ENCODE measurements at places on chromosomes 13 and 19.

DNA sequence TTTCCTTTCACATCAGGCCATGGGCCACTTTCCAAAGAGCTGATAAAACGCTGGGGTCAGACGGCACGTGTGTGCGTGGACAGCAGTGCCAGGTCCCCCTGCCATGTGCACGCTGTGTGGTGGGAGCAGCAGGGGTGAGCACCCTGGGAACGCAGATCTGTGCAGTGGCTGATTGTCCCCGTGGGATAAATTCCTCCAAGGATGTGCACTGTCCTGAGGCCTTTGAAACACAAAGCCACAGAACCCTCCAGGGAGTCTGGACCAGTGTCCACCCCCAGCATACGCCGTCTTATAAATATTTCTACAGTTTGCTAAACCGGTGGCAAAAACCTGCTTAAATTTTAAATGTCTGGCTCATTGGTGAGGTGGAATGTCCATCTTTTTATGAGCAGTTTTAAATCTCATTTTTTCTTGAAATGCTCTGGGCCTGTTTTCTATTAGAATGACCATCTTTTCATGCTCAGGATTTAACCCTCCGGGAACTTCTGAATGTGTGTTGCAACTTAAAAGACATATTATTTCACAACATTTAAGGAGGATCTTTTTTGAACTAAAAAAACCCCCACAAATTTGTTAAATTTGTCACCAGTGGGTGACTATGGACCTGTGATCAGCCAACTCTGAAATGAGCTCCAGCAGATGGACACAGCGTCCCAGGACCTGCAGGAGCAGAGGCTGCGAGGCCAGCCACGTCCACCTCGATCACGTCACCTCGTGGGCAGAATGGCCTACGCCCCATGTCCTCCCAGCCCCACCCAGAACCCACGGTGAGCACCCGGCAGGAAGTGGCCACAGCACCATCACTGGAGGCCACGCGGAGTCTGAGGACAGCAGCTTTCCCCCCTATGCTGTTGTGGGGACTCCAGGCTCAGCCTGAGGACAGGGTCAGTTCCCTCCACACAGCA is 68.6 kb downstream of the RASA3 start:
- DNase-seq, result no peak

DNA sequence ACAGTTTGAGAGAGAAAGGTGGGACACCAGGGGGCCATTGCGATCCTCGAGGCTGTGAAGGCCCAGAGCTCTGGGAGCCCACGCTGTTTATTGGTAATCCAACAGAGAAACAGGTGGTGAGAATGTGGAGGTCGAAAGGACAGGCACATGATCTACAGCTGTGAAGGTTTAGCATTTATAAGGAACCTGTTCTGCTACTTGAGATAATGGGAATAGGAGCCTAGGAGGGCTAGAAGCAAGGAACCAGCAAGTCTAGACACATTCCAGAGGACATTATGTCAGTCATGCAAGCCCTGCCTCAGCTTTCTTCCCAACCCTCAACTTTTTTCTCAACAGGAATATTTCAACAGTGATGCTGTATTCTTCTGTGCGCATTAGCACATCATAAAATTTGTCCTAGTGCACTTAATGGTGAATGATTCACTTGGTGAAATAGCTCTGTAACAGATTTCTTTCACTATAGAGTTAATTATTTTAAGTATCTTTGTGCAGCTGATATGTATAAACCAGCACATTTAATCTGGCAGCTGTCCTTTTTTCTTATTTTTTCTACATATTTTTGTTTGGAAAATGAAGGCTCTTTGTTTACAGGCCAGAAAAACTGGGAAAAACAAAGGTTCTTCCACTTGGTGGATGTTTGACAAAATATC is 25.4 kb downstream of the ZNF90 start:
- DNase-seq, result no peak

DNA sequence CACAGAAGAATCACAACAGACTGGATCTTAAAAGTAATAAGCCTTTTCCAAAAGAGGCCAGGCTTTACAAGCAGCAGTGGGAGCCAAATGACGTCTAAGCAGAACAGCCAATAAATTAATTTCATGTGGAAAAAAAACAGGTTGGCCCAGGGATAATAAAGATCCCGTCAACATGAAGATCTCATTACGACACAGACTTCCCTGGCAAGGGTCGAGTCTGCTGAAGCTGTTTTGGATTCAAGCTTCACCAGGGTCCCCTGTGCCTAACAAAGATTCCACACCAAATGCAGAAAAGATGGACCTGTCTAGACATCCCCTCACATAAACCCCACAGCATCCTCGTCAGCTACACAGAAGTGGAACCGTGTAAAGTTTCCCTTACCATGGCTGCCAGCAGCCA is 215.1 kb upstream of the ZNF507 start:
- no peak for DNase-seq

- DNase-seq, result no peak
These were observed 6.7 kb upstream of the RANBP3 start for GRCh38 chr19:5984600-5984999.

- no peak for DNase-seq
These were observed 24.4 kb downstream of the B3GLCT start for GRCh38 chr13:31224174-31224669.

- no peak for DNase-seq
These were observed 30.0 kb upstream of the ATP12A start for GRCh38 chr13:24650161-24650560.

GRCh38 chr13:112434032-112434431 is 57.9 kb downstream of the SPACA7 start:
- DNase-seq, result no peak

GRCh38 chr13:106911627-106912026 is 343.7 kb upstream of the ARGLU1 start:
- DNase-seq, result no peak

GRCh38 chr13:47418206-47418920 is 521.5 kb upstream of the HTR2A start:
- DNase-seq, result no peak

GRCh38 chr19:15048885-15049541 is at the start of gene CASP14:
CASP14 (plus strand) TSS chr19:15049480; CDS start chr19:15052252, 2,772 bp downstream.
- DNase-seq, result no peak

DNA sequence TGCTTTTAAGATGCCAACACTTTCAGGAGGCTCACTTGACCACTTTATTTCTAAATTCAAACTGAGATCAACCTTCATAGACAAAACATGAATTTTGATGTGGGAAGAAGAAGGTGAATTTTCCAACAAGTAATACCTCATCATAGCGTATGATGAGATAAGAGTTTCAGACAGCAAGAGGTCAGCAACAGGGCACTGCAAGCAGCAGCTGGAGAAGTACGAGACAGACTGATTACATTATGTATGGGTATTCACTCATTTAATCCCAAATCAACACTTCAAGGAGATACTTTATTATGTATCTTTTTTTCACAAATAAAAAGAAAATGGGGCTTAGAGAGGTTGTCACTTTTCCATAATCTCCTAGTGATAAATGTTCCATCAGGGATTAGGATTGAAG is 389.8 kb downstream of the TBC1D4 start:
- DNase-seq, result no peak

DNA sequence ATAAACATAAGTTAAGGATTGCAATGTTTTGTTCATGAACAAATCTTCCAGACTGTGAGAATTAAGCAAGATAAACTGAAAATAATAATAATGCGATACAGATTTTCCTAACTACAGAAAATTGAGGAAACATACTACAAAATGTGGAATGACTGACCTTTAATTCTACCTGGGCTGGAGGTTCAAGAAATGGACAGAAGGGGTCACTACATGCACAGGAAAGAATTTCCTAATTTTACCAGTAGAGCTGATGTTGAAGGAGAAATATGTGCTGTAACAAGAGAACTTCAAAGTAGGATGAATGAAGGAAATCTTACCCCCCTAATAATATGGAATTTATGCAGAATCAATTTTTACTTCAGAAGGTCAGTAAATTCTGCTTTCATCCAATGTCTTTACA is 62.3 kb downstream of the ZNF627 start:
- no peak for DNase-seq

All from stimulated activated CD8-positive, alpha-beta memory T cell treated with anti-CD3 and anti-CD28 coated beads, Interleukin-15, amount 100 ng/mL, for 1 hour (primary cell).